ENCODE measurements at places on chromosomes 2 and 18.
A peak's percentile ranks its signal among the peaks of the same experiment; 100 is the strongest.

GRCh38 chr18:45734944-45735343 is 11.0 kb downstream of the SLC14A1 start:
- no peak for DNase-seq

DNA sequence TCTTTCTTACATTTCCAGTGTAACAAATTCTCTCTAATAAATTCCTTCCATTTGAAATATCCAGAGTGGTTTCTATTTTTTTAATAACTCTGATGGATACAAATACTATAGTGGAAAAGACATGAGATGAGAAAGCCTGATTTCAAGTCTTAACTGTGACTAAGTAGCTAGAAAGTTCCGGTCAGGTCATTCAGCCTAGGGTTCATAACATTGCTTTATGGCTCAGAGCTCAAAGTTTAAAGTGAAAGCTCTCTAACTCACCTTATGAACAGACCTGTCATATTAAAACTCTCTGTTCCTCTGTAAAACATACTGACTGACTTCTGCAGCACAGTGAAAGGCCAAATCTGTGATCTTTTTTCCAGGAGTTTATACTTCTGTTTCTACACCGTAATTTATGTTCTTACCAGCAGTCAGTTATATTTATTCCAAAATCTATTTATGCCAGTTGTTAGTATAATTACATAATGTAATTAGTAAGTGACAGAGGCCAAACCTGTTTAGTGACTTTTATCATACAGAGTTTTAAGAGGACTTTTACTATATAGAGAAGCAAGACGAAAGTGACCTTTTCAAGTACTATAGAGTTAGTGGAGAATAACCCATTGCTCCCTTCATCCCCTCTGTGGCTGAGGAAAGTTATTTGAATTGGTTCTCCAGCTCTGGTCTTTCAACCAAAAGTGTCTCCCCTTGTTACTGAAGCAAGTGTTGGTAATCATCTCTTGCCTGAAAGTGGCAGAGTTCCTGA is 118.8 kb upstream of the PDE1A start:
- no peak for DNase-seq

- no peak for DNase-seq
Observed at GRCh38 chr18:5464251-5464650, 79.5 kb downstream of the EPB41L3 start.

DNA sequence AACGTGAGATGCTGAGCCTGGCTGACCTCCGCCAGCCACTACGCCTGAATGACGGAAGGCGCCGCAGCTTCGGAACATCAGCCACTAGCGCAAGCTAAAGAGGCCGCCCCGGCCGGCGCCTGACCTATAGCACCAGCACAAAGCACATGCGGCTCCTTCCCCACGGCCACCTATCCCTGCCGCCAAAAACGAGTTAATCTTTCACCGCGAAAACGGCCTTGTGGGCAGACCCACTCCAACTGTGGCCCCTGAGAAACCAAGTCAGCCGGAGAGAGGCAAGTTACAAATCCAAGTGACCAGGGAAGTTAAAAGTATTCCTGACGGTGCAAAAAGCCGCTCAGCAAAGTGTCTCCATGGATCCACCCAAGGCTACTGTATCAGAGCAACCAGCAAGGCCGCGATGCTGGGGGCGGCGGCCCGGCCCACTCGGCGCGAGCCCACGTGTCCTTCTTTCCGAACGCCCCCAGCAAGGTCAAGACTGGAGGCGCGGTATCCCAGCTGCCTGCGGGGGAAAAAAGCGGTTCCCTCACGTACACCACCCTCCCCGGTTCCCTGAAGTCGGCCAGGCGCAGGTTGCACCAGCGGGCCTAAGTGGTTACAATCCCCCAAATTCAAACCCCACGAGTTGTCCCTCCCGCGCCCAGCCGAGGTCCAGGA is 575 bp downstream of the HSPD1 start:
- DNase-seq = peak; percentile 73

GRCh38 chr2:178865146-178865936 is 58.1 kb upstream of the TTN start:
- DNase-seq = no peak

DNA sequence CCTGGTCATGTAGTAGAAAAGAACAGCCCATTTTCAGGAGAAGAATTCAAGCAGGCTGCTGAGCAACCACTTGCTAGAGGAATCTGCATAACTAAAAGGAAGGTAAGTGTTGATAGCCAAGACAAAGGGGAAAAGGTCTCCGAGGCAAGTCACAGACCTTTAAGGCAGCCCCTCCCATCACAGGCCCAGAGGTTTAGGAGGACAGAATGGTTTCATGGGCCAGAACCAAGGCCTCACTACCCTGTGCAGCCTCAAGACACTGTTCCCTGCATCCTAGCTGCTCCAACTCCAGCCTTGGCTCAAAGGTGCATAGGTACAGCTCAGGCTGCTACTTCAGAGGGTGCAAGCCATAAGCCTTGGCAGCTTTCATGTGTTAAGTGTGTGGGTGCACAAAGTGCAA is 238.6 kb upstream of the CYP26B1 start:
- no peak for DNase-seq

DNA sequence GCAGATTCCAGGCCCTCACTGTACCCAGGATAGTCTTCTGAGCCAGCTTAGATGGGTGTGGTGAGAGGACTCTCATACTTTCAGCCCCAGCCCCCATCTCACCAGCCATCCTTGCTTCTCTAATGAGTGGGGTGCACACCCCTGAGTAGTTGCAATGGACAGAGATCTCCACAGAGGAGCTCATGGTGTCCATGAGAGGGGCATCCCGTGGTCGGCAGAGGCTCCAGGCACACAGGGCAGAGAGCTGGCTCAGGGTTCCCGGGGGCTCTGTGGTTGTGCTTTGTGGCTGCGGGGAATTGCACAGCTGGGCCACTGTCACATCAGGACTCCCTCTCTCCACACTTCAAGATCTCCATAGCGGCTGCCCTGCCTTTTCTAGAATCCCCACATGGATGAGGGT is 226.0 kb upstream of the PXDN start:
- no peak for DNase-seq

GRCh38 chr2:150228936-150229335 is 258.5 kb downstream of the RND3 start:
- DNase-seq = no peak

DNA sequence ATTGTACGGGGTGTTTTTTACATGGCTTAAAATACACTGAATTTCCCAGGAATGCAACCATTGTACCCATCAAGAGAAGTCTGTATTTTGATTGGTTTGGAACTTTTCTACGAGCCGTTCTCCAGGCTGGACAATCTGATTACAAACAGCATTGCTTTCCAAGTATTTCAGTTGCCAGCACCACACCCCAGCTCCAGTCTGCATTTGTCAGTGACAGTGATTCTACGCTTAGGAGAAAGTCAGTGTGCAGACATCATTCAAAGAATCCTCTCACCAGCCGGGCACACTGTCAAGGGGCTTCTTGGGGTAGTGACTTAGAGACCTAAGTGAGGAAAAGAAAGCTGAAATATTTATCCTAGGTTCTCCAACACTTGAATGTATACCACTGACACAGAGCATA is 194.1 kb downstream of the ANAPC1 start:
- no peak for DNase-seq

DNA sequence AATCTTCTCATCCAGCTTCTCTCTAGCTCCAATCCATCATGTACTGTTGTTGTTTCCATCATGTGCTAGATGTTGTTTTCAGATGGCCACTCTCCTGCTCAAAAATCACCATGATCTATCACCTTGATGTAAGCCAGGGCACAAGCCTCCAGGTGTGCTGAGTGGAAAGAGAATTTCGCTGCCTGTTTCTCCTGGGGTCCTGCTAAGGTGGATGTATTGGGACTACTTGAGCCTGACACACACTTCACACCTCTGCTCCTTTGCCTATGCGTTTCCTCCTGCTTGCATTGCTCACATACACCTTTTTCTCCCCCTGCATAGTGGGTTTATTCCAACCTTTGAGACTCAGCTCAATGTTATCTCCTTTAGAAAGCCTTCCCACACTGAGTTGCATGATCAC is 287.6 kb downstream of the CYRIA start:
- no peak for DNase-seq

GRCh38 chr2:202821206-202822160 is 50.1 kb downstream of the ICA1L start:
- no peak for DNase-seq

GRCh38 chr2:202327858-202328257 is 48.3 kb upstream of the BMPR2 start:
- DNase-seq = no peak

- DNase-seq = no peak
Observed at GRCh38 chr2:189579585-189580186, 900 bp downstream of the SLC40A1 start.

DNA sequence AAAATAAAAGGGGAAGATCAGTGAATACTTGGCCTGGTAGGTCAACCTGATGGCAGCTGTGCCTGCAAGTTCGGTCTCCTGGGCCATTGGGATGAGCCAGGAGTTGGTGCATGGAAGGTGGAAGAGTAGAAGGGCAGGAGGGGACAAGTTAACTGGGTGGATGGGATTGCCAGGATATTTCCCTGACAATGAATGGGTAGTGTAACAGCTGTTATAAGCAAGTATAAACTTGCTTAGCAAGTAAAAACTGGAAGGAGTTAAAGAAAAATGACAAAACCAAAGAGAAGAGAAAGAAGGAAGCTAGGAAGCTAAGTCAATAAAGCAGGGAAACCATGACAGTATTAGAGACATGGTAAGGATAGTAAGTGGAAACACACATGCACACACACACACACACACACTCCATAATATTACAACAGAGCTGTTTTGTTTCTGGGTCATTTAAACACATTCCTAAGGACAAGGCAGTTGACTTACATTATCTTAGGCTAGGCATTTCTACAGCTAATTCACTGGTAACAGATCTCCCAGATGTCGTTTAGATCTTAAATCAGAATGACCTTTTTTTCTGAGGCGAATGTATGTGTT is 29.7 kb downstream of the MEP1B start:
- DNase-seq = no peak

GRCh38 chr2:9238591-9239326 is 32.1 kb downstream of the ASAP2 start:
- no peak for DNase-seq

- DNase-seq = no peak
Observed at GRCh38 chr2:97675430-97676113, 6.1 kb downstream of the C2orf92 start.

DNA sequence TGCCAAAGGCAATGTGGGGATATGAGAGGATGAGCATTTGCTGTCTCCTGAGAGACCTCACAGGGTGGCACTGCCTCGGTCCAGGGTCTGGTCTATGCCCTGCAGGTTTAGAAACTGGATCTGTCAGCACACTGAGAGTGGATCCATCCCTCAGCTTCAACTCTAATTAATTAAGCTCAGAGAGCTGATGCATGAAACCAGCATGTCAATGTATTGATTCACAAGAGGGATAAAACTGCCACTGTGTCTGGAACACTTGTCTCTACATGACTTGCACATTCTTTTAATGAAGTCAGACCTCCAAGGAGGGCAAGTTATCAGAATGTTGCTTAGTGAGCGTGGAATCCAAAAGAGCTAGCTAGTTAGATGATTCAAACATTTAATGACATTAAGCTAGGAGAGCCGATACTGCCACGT is 22.5 kb upstream of the POLE4 start:
- no peak for DNase-seq

- DNase-seq = no peak
Observed at GRCh38 chr2:240528406-240529040, 29.3 kb downstream of the ANKMY1 start.

DNA sequence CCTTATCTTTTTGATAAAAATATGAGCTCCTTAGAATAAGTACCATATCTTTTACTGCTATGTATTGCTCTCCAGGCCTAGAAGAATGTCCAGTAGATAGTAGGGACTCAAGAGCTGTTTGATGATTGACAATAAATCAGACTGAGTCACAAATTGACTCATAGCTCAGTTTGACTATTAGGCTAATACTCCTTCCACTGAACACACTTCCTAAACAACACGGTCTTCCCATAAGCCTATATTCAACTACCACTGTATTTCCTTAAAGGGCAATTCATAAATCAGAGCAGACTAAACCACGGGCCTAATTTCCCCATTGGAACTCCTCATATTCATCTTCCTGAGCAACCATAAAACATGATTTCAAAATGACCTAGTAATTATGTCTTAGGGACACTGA is 258.5 kb downstream of the ALK start:
- no peak for DNase-seq

DNA sequence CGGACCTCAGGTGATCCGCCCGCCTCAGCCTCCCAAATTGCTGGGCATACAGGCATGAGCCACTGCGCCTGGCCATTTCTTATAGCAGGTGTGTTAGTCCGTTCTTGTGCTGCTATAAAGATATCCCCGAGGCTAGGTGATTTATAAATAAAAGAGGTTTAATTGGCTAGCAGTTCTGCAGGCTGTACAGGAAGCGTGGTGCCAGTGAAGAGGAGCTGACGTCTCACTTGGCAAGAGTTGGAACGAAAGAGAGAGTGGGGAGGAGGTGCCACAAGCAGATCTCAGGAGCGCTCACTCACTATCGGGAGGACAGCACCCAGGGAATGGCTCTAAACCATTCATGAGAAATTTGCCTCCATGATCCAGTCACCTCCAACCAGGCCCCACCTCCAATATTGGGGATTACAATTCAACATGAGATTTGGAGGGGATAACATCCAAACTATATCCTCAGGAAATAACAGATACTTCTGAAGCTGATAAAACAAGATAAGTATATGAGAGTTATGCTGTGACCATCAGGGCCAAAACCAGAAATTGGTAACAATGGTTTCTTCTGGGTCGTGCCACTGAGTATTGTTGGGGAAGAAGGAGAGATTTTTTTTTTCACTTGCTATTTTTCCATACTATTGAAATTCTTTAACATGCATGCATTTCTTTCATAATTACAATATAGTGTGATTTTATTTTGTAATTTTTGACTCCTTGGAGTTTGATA is 7.4 kb upstream of the RMC1 start:
- DNase-seq = no peak

DNA sequence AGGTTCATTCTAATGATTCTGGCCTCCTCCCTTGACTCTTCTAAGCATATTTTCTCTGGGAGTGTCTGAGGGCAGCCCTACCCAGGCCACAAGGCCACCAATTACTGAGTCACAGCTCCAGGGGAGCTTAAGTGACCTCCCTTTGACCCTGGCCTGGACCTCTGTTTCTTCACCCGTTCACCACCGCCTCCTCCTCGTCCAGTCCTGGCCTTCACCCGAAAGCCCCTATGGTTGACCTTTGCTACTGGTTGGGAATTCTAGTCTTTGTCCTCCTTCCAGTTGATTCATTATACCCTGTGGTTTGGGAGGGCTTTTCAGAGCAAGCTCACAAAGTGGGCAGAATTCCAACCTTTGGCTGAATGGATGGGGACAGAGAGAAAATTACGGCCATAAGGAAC is 72.6 kb downstream of the NRP2 start:
- DNase-seq = no peak

- no peak for DNase-seq
Observed at GRCh38 chr2:50694798-50695197, 337.1 kb downstream of the NRXN1 start.

GRCh38 chr2:171957061-171957460 is 34.8 kb downstream of the HAT1 start:
- DNase-seq = no peak

Data from activated T-cell treated with anti-CD3 and anti-CD28 coated beads, Interleukin-2, amount 50 U/mL, for 72 hours (primary cell).